WTC11 (cell line): ENCODE measurements at places on chromosomes 11 and 22. TPM values are rescaled to one million over a fixed set of nuclear protein-coding genes. Genes with fewer than 3 reads are reported as not detected.

MCHR1 gene
- 0.57 to 1.0 TPM (median 0.69 TPM) in 3 replicates for total RNA-seq

ST14 gene
- total RNA-seq: 27.5 to 33.9 TPM (median 27.8 TPM) in 3 replicates

UCP3 gene
- total RNA-seq: 0.50 to 0.73 TPM (median 0.55 TPM) in 3 replicates

PTPRJ gene
- 17.1 to 19.5 TPM (median 17.9 TPM) in 3 replicates for total RNA-seq

DAGLA gene
- total RNA-seq: 3.1 to 3.4 TPM (median 3.4 TPM) in 3 replicates

GDPD4 gene
- total RNA-seq: not detected in 3 replicates

RBMXL2 gene
- total RNA-seq: not detected in 3 replicates

PIK3C2A gene
- 90.1 to 105 TPM (median 97.2 TPM) in 3 replicates for total RNA-seq

MLC1 gene
- total RNA-seq: 0.13 to 0.16 TPM (median 0.16 TPM) in 3 replicates

MYO7A gene
- total RNA-seq: 2.1 to 2.5 TPM (median 2.3 TPM) in 3 replicates

USP2 gene
- 7.3 to 8.2 TPM (median 8.0 TPM) in 3 replicates for total RNA-seq

ANO3 gene
- total RNA-seq: 0.05 to 0.11 TPM in 2 of 3 replicates, not detected in the other

TMEM132A gene
- total RNA-seq: 110 to 114 TPM (median 114 TPM) in 3 replicates

FGF19 gene
- total RNA-seq: 17.6 to 19.3 TPM (median 18.6 TPM) in 3 replicates

C11orf21 gene
- total RNA-seq: 0.11 to 0.24 TPM in 2 of 3 replicates, not detected in the other
